ENCODE measurements at places on chromosomes 1 and 21.

GRCh38 chr1:175287377-175287776 is 94.8 kb upstream of the KIAA0040 start:
- DNase-seq = no peak

- DNase-seq = no peak
Measured at GRCh38 chr21:45305836-45306235, 18.1 kb upstream of the POFUT2 start.

DNA sequence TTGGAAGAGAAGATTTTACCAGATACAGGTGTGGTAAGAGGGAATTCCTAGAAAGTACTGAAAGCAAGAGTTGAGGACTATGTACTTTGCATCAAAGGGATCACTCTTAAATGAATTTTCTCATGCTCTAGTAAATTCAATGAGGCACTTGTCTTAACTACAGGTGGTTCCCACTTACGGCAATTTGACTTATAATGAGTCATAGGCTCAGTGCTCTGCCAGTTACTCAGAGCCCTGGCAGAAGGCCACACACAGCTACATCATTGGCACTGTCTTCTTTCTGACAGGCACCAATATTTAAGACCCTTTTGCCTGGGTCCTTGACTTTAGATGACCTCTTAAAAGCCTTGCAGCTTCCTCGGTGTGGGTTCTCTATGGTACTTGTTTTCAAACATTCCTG is 15.9 kb upstream of the ADAMTS5 start:
- no peak for DNase-seq

- DNase-seq = no peak
Measured at GRCh38 chr1:45785583-45785982, 17.8 kb upstream of the MAST2 start.

DNA sequence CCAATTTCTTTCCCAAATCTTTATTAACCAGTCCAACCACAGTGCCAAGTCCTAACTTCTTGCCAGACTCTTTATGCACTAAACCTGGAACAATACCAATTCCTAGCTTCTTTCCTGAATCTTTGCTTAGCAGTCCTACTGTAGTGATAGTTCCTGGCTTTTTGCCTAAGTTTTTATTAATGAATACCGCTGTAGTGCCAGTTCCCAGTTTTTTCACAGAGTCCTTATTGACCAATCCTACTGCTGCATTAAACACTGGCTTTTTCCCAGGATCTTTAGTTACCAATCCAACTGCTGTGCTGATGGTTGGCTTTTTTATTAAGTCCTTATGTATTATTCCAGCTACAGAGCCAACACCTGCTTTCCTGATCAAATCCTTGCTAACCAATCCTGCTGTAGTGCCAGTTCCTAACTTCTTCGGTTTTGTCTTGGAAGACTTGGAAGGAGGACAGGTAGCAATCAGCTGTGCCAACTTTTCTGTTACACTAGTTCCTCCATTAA is 80.8 kb downstream of the ASH1L start:
- no peak for DNase-seq
